Left cardiac atrium (tissue), 4 donors: ENCODE measurements at places on chromosomes 7 and 10. TPM values are rescaled to one million over a fixed set of nuclear protein-coding genes. Genes with fewer than 3 reads are reported as not detected.
A peak's percentile ranks its signal among the peaks of the same experiment; 100 is the strongest.

JAKMIP3 gene
- 0.44 TPM for total RNA-seq

CCDC146 gene
- 6.8 TPM for total RNA-seq

FGF8 gene
- total RNA-seq = not detected

DNA sequence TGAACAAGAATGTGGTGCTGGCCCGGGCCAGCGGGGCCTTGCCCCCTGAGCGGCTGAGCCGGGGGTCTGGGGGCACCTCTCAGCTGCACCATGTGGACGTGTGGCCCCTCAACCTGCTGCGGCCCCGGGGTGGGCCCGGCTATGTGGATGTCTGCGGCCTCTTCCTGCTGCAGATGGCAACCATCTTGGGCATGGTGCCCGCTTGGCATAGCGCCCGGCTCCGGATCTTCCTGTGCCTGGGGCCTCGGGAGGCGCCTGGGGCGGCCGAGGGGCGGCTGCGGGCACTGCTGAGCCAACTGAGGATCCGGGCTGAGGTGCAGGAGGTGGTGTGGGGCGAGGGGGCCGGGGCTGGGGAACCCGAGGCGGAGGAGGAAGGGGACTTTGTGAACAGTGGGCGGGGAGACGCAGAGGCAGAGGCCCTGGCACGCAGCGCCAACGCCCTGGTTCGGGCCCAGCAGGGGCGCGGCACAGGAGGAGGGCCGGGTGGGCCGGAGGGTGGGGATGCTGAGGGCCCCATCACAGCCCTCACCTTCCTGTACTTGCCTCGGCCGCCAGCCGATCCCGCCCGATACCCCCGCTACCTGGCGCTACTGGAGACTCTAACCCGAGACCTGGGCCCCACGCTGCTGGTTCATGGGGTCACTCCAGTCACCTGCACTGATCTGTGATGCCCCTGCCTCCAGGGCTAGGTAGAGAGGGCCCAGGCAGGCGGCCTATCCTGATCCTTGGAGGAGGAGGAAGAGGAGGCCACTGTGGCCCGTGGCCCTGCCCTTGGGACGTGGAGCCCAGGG, 1.1 kb upstream of the TRIP6 start:
- DNase-seq = peak; percentile 85

GRCh38 chr7:88566162-88566729, 193.3 kb upstream of the ZNF804B start:
- DNase-seq = no peak

GRCh38 chr10:69851306-69851705, 49.6 kb downstream of the COL13A1 start:
- no peak for DNase-seq

- DNase-seq = no peak
These were observed 9.8 kb downstream of the UCMA start for GRCh38 chr10:13224210-13224995.
